ENCODE measurements at places on chromosomes 1 and 21. TPM values are rescaled to one million over a fixed set of nuclear protein-coding genes. Genes with fewer than 3 reads are reported as not detected.

LRIG2 gene
- 11.5 TPM for total RNA-seq

SLC1A7 gene
- total RNA-seq, result not detected

SERPINC1 gene
- 0.30 TPM for total RNA-seq

HSD3B1 gene
- total RNA-seq, result not detected

KCNT2 gene
- total RNA-seq, result not detected

OR2L8 gene
- total RNA-seq, result not detected

CSTB gene
- 32.3 TPM for total RNA-seq

ILDR2 gene
- 15.8 TPM for total RNA-seq

IGFN1 gene
- total RNA-seq, result 0.46 TPM

GRCh38 chr1:29893046-29893723 is 656.9 kb downstream of the PTPRU start:
- DNase-seq, result no peak

DNA sequence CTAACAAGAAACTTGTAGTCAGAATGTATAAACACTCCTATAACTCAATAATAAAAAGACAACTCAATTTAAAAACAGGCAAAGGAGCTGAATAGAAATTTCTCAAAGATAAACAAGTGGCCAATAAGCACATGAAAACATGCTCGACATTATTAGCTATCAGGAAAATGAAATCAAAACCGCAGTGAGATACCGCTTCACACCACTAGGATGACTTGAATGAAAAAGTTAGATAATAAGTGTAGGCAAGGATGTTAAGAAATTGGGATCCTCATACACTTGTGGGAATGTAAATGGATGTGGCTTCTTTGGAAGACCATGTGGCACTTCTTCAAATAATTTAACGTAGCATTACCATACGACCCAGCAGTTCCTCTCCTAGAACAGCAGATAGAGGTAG is 8.9 kb downstream of the RALGPS2 start:
- no peak for DNase-seq

- DNase-seq, result no peak
Observed at GRCh38 chr1:183773482-183774274, 31.2 kb upstream of the RGL1 start.

- DNase-seq, result no peak
Observed at GRCh38 chr1:42221952-42222606, 57.5 kb upstream of the GUCA2A start.

- no peak for DNase-seq
Observed at GRCh38 chr1:226485192-226485591, 63.4 kb upstream of the STUM start.

- DNase-seq, result no peak
Observed at GRCh38 chr1:90714521-90714951, 2.6 kb downstream of the BARHL2 start.

DNA sequence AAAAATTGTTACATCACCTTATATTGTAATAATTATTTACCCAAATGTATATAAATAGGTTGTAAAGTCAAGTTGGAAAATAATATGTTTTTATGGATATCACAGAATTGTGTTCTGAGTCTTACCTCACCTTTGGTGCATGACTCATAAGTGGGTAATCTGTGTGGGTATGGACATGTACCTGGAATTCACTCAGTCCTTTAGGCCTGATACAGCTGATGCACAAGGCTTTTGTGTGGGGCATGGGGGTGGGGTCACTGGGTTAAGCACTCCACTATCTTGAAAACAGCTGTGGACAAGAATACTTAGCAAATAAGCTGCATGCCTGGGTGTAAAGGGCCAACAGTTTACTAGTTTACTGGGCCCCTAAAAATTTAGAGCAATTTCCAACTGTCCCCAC is 34.4 kb downstream of the INKA2 start:
- DNase-seq, result no peak

DNA sequence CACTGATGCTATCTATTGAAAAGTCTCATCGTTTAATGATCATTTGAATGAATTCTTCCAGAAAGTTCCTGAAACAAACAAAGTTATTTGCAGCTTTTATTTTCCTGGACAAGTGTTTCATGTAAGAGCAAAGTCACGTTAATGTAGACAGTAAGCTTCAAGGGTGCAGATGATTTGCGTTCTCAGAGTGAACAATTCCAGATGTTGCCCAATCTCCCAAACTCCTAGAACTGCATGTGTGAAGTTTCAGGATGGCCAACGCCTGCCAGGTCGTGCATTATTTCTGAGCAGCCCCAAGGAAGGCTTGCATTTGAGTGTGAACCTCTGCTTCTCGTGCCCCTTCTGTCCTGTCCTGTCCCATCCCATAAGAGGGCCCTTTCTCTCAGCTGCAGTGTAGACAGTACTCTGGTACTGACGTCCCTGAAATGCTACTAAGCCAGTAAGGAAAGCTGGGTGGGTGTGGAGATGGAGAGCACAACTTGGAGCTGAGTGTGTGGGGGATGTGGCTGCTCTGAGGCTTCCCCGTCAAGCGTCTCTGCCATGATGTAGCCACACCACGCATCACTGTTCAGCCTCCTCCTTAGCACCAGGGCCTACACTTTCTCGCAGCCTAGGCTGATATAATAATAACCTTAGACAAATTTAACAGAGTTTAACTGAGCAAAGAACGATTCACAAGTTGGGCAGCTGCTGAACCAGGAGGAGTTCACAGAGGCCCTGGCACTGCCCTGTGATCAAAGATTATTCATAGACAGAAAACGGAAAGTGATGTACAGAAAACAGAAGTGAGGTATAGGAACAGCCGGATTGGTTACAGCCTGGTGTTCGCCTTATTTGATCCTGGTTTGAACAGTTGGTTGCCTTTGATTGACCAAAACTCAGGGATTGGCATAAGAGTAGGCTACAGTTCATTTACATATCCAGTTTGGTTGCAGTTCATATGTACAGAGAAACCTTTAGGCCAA is 50.4 kb downstream of the RHOU start:
- DNase-seq, result no peak

- DNase-seq, result no peak
Observed at GRCh38 chr21:39098696-39099200, 84.5 kb downstream of the PSMG1 start.

GRCh38 chr1:18408656-18409370 is 71.9 kb upstream of the KLHDC7A start:
- no peak for DNase-seq

DNA sequence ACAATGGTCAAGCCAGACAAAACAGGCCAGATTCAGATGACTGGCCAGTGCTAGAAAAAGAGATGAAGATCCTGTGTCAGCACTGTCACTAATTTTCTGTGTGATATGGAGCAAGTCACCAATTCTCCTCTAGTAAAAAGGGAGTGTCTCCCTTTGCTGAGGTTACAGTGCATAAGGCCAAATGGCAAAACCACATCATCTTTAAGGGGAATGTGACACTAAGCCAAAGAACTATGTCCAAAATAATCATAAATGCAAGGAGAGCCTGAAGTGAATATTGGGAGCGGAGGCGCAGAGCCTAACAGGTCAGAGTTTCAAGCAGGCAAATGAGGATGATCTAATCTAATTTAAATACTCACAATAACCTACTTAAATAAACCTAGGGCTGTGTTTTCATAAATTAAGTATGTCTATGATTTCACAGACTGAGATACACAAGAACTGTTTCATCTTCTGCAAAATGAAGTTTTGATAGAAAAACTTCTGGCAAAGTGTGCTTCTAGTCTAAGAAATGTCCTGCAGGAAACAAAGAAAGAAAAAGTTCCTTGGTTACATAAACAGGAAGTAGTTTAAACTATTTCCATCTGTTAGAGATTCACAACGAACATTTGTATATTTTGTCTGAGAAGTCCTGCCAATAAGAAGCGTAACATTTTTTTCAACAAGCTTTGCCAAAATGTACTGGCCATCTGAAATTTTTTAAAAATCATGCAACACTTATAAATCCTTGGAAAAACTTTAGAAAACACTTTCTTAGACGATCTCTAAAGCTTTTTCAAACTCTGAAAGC is 290.2 kb downstream of the LRRC40 start:
- no peak for DNase-seq

DNA sequence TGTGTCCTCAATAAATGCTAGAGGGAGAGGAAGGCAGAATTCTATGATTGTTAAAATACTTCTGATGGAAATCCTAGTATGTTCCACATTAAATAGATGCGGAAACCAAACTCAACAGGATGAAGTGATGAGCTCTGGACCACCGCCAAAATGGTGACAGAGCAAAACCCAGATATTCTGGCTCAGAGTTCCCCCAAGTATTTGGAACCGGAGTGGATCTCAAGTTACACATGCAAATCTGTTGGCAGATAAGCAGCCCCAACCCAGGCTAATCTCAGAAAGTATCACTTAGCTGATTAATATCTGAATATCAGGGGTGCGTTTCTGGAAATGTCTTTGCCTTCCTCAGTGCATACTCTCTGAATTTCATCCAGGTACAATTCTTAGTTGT is 17.4 kb upstream of the GRHL3 start:
- DNase-seq, result no peak

DNA sequence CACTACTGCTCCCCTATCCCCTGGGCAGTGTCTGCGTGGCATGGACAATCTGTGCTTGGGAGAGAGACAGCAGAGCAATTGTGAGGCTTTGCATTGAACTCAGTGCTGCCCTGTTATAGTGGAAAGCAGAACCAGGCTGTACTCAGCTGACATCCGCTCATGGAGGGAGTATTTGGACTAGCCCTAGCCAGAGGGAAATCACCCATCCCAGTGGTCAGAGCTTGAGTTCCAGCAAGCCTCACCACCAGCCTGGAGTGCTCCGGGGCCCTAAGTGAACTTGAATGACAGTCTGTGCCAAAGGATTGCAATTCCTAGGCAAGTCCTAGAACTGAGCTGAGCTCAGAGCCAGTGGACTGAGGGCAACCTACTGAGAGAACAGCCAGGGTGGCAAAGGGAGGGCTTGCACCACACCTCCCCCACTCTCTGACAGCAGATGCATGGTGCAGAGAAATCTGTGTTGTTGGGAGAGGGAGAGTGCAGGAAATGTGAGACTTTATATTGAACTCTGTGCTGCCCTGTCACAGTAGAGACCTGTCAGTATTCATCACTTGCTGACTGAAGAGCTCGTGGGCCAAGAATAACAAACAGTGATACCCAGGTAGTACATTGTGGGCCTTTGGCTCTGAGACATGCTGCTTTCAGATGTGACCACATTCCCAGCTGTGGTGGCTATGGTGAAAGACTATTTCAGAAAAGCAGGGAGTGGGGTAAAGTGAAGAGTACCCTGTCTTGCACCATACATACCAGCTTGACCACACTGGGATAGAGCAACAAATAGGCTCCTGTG is 107.7 kb upstream of the SLC5A9 start:
- no peak for DNase-seq

DNA sequence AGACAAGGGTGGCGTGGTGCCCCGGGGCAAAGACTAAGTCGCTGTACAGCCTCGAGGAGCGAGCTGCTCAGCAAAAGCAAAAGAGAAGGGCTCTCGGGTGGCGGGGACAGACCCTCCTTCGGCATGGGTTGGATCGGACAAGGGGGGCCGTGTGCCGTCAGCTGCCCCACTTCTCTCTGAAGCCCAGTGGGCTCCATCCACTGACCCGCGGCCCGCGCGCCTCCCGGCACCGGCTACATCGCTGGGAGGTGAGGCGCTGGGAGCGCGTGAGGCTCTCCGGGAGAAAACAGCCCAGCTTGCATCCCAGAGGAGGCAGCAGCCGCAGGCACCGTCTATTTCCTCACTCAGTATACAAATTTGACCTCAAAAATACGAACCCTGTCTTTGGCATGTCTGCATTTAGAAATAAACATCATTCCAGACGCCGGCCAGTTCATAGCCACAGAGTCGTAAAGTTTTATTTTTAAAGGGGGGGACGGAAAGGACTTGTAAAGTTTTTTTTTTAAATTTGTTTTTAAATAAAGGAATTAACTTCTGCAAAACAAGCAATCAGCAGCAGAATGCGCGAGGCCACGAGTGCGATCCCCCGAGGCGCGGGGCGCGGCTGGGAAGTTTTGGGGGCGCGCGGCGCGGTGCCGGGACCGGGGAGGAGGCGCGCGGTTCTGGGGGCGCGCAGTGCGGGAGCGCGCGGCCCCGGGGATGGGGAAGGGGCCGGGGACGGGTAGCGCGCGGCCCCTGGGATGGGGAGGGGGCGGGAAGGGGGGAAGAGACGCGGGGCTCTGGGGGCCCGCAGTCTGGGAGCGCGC is 689 bp upstream of the GPR137B start:
- DNase-seq, result peak; percentile 24

GRCh38 chr21:43978060-43978459 is 34.0 kb upstream of the TRAPPC10 start:
- DNase-seq, result no peak

- DNase-seq, result no peak
Observed at GRCh38 chr1:185491604-185492003, 174.6 kb upstream of the IVNS1ABP start.

DNA sequence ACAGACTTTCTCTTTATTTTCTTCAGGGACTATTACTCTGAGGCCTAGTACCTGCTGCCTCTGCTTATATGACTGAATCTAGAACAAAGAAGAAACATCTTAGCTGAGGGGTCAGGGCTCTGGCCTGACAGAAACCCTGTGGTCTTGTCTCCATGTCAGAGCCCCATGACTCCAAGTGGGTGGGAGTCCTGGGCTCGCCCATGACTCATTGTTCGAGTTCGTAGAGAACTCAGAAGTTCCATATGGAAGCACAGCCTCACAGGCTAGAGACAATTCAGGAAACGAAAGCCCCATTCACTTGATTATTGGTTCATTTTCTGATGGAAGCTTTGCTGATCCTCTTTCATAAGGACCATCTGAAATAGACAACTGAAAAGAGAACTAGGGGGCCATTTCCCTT is 73.2 kb downstream of the CD58 start:
- DNase-seq, result no peak

- DNase-seq, result no peak
Observed at GRCh38 chr1:90761781-90762589, 44.9 kb upstream of the BARHL2 start.

DNA sequence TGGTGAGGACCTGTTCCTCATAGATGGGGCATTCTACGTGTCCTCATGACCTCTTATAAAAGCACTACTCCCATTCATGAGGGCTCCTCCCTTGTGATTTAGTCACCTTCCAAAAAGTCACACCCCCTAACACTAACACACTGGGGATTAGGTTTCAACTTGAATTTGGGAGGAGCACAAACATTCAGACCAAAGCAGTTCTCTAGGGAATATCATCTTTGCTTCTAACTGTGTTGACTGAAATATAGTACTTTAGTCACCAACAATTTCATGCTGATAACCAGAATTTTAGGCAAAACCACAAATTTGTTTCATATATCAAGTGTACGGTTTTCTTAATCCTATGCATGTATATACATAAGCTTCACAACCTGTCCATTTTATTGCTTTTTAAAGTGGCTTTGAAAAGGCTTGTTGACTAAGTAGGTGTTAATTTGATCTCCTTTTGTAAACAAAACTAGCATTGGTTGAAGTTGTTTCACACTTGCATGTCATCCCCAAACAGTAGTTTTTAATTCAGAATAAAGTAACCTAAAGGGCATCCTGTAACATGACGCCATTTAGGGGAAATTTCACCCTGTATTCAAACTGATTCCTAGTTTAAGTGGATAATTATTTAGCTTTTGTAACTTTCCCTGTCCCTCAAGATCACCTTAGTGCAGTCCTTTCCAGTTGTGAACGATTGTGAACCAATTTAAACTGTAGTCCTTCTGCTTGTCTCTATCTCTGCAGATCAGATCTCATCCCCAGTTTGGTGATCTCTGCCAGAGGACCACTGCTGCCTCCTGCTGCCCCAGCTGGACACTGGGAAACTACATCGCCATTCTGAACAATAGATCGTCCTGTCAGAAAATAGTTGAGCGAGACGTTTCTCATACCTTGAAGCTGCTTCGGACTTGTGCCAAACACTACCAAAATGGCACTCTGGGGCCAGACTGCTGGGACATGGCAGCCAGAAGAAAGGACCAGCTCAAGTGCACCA is 141.1 kb downstream of the TLR5 start:
- DNase-seq, result no peak

GRCh38 chr1:83932693-83933092 is 66.2 kb downstream of the TTLL7 start:
- no peak for DNase-seq

GRCh38 chr1:161722406-161722805 is 1.1 kb downstream of the FCRLB start:
- no peak for DNase-seq

Data from activated T-cell treated with anti-CD3 and anti-CD28 coated beads, Interleukin-2, amount 50 U/mL, for 72 hours (primary cell).